NCI-H82 (cell line): ENCODE measurements at places on chromosomes 1 and 21.

- no peak for DNase-seq
These were observed 26.7 kb upstream of the NGF start for GRCh38 chr1:115364780-115365155.

- no peak for DNase-seq
These were observed 348.3 kb downstream of the AJAP1 start for GRCh38 chr1:5002676-5003075.

DNA sequence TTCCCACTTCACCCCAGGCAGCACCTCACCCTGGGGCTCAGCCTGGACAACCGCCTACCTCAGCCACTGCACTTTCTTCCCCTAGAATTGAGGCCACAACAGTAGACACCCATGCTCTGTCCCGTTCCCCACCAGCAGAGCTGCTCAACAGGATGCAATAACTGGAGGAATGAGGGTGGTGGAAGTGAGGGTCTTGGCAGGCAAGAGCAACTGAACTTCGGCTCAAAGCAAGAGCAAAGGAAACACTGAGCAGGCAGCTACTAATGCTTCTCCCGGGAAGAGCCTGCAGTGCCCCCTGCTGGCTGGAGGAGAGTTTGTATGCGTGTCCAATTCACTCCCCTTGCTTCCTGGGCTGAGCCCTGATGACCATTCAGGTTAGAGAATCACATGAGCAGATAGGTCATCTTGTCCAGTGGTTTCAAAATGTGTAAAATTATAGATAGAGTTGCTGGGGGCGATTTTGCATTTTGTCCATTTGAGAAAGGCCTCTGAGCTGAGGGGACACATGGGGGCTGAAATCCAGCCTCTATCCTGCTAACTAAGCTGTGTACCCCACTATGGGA lies 13.9 kb downstream of the NT5C1A start:
- peak; percentile 87 for DNase-seq

- DNase-seq, result no peak
These were observed 365.3 kb upstream of the PROX1 start for GRCh38 chr1:213622365-213623063.

DNA sequence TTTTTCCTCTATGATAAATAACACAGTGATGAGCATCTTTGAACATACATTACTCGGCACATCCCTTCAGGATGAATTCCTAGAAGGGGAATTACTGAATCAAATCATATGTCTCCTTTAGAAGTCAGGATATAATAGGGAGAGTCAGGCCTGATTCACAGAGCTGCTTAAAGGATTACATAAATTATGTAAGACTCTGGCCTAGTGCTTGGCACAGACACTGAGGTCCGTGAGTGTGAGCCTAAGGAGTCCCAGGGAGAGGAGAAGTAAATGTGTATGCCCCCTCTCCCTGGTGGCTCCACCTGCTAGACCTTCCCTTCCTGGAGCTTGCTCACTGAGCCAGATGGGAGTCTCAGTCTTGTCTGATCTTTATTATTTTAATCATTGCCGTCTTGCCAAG lies 8.6 kb upstream of the FOXE3 start:
- DNase-seq, result peak; percentile 85

GRCh38 chr1:51946300-51946699 lies 44.2 kb downstream of the RAB3B start:
- DNase-seq, result no peak

- DNase-seq, result no peak
These were observed 853.8 kb downstream of the USP25 start for GRCh38 chr21:16583556-16583955.

DNA sequence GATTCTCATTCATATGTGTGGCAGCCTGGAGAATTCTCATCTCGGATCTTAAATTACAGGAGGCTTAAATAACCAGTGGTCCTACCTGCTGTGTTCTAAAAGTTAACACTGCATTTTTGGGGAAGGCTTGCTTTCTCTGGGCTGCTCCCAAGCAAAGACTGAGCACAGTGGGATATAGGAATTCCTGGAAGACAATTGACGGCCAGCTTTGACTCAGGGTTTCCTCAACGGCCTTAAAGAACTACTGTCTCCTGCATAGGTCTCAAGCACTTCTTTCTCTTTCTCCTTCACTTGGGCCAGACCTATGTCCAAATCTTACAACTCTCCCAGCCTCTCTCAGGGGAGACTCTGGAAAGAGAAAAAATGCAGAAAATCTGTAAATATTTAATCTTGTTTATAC lies 1.0 kb upstream of the KRTAP13-3 start:
- DNase-seq, result no peak

DNA sequence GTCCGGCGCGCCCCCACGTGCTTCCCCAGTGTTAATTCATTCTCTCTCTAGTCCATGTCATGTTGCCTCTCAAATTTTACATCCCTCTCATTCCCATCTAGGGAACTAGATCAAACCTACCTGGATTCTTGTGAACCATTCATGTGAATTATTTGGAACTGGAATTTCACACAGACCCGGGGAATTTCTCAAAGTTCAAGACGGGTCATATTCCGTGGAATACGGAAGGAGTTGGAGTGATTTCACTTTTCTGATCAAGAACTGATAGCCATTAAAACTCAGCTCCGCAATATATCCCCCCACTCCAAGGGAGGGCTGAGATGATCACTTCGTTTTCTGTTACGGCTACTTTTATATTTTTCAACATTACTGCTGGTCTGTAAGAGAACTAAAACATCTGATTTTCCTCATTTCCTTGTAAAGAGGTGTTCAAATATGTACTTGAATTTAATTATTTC lies 1.0 kb upstream of the ENO1 start:
- no peak for DNase-seq

DNA sequence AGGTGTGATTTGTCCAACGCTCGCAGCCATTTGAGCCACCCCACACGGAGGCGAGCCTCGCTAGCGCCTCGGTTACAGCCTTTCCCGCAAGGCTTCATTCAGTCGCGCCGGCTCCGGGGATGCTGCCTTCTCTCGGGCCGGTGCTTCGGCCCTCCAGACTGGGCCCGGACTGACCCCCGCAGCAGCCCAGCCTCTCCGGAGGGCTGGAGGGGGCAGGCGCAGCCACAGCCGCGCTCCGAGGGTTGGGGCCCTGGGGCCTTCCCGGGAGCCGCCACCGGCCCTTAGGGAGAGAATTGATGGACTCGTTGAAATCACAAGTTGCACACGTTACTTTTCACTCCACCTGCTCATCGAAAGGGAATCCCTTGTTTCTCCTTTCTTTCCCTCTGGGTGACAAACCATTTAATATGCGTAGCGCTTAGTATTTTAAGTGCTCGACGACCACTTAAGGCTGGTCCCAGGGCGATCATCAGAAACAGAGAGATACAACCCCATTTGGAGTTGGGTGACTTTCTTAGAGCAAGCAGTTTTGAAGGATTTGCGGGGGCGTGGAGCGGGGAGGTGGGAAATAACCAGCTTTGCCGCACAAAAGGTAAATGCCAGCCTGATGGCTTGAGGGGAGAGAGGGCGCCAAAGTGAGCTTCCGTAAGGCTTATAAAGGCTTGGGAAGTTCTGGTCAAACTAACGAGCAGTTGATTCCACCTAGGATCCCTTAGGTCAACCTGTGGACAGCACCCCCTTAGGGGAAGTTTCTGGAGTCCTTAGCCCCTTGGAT lies 24.6 kb upstream of the ENAH start:
- no peak for DNase-seq

- peak; percentile 61 for DNase-seq
These were observed 29.0 kb downstream of the SSBP3 start for GRCh38 chr1:54377040-54377691.

DNA sequence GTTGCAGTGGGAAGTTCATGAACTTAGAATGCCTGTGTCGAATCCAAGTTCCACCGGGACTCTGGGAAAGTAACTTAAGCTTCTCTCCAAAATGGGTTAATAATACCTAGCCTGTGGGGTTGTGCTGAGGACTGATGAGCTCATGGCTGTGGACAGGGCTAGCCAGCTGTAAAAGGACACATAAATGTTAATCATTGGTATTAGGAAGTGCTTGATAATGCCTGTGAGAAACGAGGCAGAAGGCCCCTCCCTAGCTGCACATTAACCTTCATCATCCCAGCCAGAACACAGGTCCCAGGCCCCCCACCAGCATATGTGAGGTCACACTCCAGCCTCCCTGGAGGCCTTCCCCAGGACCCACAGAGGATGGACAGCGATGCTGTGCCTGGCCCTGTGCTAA lies 789 bp upstream of the GJB4 start:
- no peak for DNase-seq

DNA sequence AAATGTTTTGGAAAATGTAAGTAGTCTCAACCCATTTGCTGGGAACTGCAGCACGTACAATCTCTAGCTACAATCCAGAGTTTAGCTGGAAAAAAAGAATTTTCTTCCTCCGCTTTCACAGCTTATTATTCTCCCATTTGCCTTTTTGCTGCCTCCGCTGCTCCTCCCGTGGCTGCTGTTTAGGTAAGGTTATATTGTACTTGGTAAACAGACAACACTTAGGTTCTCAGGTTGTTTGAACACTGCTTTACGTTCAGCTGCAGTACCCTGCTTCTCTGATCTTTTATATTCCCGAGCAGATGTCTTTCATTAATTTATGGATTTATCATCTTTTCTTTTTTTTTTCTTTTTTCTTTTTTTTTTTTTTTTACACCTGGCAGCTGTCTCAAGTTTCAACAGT lies 14.3 kb downstream of the PROX1 start:
- DNase-seq, result peak; percentile 52

GRCh38 chr21:35197992-35198431 lies 148.9 kb upstream of the RUNX1 start:
- no peak for DNase-seq

DNA sequence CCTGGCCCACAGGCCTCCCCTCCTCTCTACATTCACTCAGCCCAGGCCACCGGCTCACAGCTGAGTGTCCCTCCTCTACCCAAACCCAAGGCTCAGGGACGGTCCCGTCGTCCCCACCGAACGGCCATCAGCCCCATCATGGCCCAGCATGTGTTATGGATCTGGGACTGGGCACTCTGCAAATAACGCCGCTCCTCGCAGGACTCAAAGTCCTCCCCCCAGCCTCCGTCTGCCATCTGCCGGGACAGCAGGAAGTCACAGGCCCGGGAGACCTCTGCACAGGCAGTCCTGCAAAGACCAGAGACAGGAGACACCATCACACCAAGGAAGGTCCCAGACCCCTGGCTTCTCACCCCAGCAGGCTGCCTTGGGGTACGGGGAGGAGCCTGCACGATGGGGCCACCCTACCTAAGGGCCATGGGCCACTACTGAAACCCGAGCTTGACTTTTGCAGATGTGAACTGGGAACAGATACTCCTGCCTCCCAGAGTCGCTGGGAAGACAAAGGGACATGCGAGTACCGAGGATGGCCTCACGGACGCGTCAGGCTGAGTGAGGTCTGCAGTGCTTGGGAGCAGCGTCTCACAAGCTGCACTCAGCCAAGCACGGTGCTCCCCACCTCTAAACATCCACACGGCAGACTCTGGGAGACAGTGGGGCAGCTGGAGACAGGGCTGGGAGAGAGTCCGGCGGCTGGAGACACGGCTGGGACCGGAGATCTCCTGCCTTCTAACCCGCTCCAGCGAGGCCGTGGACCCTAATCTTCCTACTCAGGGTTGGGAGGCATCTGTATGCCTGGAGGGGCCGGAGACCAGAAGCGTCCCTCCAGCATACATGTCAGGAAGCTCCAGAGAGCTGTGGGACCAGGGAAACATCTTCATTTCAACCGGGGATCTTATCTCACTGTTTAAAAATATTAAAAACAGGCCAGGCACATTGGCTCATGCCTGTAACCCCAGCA lies 10.4 kb upstream of the SPATC1L start:
- DNase-seq, result no peak
